ENCODE measurements at places on chromosomes 1 and 21.

DNA sequence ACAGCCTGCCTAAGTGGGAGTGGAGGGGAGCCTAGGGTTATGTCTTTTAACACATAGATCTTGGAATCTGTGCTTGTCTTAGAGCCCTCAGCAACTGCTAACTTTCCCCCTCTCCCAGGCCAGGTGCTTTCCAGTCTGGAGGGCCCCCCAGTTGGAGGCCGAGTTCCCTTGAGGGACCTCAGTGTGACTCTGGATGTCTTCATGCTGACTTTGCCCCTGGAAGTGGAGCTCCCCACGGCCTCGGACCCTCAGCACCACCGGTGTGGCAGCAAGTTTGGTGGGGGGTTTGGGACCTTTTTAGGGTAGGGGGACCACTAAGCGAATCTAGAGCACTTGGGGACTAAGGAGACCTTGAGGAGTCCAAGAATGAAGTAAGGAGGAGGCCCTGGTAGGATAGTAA lies 22.9 kb downstream of the HYI start:
- no peak for DNase-seq

DNA sequence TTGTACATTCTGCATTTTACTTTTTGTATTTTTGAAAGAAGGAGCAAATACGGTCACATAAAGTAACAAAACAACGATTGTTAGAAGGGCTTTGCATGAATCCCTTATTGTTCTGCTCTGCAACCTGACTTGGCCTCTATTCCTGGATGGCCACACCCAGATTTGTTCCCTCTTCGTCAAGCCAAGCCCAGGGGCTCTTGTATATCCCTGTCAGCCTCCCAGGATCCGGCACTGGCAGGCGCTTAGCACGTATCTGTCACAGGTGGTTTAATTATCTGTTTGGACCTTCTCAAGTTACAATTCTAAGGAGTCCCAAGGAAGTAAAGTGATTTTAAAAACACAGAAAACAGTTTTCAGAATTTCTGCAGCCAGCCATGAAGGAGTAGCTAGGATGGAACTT lies 28.0 kb downstream of the CRYAA start:
- no peak for DNase-seq

GRCh38 chr21:36297938-36298572 lies 21.9 kb upstream of the MORC3 start:
- peak; percentile 55 for DNase-seq

GRCh38 chr1:5720936-5721335 lies 271.3 kb downstream of the NPHP4 start:
- DNase-seq, result no peak

DNA sequence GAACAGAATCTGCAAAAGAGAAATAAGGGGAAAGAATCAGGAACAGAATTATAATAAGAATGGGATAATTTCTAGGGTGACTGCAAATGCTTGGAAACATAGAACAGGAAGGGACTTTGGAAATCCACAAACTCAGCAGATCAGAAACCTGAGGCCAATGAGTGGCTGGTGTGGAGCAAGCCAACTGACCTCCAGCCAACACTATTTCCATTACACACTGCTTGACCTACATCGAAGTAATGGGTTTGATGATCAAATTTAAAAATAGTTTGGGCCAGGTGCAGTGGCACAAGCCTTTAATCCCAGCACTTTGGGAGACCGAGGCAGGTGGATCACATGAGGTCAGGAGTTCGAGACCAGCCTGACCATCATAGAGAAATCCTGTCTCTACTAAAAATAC lies 284.9 kb downstream of the GRIK1 start:
- no peak for DNase-seq

GRCh38 chr1:223727541-223727940 lies 15.2 kb downstream of the CAPN2 start:
- no peak for DNase-seq

DNA sequence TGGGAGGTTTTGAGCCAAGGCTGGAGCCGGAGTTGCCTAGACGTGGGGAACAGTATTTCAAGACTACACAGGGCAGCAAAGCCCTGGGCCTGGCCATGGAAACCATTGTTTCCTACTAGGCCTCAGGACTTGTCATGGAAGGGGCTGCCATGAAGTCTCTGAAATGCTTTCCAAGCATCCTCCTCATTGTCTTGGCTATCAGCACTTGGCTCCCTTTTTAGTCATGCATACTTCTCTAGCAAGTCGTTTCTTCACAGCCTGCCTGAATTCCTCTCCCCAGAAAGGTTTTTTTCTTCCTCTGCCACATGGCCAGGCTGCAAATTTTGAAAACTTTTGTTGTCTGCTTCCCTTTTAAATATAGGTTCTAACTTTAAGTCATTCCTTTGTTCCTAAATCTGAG lies 406.6 kb upstream of the TMPRSS15 start:
- no peak for DNase-seq

DNA sequence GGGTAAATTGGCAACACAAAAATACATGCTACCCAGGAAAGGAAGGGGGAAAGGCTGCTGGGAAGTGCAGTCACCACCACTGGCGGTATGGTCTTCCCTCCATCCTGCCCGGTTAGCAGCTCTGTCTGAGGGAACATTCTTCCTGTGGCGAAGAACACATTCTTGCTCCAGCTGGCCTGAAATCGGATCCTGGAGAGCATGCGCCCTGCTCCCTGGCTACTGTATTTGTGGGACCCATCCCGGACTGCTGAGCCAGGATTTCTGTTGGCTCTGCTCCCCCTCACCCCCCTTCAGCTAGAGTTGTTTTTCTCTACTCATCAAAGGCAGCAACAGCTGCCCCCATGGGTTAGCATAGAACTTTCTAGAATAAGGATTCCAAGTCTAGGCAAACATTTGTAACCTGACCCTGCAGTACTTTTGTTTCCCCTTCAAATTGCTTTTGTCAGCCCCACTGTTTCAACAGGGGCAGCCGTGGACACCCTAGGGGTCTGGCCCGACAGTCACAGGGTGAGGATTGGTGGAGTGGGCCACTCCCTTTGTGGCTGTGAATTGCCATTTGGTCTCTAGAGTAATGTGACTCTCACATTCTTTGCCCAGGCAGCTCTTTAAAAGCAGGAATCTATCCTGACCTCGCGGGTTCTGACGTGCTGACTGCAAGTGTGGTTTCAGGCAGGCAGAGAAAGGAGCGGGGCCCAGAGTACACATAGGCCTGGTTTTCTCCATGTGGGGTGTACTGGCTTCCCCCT lies 157.7 kb downstream of the TOMM20 start:
- no peak for DNase-seq

- no peak for DNase-seq
Measured at GRCh38 chr1:3658231-3658615, 5.9 kb downstream of the TP73 start.

DNA sequence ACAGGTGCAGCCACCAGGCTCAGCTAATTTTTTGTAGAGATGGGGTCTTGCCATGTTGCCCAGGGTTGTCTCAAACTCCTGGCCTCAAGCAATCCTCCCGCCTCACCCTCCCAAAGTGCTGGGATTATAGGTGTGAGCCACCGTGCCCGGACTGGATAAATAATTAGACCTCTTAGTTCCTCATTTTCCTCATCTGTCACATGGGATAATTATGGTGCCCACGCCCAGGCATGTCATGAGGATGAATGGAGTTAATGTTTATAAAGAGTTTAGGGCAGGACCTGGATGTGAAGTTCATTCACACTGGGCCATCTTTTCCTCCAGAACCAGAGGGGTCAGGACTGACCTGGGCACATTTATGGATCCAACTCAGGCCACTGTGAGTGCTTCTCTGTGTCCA lies 23.7 kb downstream of the PADI3 start:
- no peak for DNase-seq

DNA sequence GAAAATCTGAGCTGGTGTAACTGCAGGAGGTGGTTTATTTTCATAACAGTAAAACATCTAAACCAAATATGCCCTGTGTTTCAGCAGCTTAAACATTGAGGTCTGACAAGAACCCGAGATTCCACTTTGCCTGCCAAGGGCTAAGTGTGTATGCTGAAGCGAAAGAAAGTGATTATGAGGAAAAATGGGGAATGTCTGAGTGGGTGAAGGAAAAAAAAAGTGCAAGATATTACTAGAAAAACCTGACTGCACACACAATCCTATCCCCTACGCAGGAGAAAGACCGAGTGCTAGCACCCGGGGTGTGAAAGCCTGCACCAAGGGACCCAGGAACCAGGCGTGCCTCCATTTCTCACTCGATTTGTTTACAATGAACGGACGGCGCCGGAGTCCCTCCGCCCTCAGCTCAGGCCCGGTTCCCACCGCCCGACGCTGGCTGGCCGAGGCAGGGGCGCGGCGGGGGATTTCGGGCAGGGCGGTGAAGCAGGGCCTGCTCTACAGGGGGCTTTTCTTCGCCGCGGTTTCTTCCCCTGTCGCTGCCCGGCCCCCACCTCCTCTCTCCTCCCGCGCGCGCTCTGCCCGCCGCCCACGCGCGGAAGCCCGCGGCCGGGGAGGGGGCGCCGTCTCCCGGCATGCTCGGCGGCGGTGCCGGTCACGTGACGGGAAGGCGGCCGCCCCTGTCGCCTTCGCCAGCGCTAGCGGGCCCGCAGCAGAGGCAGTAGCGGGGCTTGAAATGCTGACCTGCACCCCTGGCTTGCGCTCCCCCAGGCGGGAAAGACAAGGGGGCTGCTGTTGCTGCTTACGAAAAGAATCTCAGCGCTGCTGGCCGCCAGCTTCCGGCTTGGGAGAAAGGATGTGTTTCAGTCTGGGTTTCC lies 35.9 kb downstream of the ITPKB start:
- DNase-seq, result peak; percentile 78

GRCh38 chr1:29804181-29804899 lies 568.0 kb downstream of the PTPRU start:
- peak; percentile 9 for DNase-seq

DNA sequence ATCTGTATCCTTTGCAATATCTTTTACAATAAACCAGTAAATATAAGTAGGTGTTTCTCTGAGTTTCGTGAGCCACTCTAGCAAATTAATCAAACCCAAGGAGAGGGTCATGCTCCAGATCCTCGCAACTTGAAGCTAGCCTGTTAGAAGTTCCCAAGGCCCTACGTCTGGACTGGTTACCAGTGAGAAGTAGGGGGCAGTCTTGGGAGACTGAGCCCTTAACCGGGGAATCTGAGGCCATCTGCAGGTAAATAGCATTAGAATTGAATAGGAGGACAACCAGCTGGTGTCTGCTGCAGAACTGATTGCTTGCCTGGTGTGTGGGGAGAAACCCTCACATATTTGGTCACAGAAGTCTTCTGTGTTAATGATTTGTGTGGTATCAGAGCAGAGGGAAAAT lies 190.5 kb downstream of the RYR2 start:
- no peak for DNase-seq

DNA sequence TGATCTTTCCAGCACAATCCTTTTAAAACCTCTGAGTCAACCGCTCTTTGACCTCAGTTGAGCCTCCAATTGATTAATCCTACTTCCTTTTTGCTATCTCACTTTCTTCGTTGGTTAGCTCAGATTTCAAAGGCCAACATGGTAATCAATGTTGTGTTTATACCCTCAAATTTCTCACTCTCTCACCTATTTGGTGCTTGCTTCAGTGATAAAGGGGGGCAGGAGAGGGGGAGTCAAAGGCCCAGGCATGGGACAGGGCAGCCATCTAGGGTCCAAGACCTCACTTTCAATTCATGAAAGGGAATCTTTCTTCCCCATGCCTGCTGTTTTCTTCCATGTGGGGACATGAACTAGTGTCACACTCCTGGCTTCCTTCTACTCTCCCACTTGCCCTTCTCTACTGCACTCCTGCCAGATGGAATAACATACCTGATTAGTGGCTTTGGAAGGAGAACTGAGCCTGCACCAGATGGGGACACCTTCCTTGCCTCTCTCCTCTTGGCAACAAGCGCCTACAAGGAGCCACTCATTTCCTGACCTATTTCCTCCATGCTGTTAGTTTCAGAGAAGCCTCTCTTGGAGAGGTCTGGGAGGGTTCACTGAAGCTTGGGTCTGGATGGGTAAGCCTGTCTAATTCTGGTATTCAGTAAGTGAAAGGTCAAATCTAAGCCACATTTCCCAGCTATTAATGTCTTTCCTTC lies 73.3 kb upstream of the ARHGAP29 start:
- no peak for DNase-seq

- peak; percentile 12 for DNase-seq
Measured at GRCh38 chr1:29519108-29519787, 282.9 kb downstream of the PTPRU start.

GRCh38 chr21:28627691-28628090 lies 365.0 kb downstream of the LTN1 start:
- no peak for DNase-seq

GRCh38 chr1:59580257-59580656 lies 234.5 kb upstream of the HOOK1 start:
- DNase-seq, result no peak

- no peak for DNase-seq
Measured at GRCh38 chr1:108190686-108191416, 9.3 kb downstream of the SLC25A24 start.

DNA sequence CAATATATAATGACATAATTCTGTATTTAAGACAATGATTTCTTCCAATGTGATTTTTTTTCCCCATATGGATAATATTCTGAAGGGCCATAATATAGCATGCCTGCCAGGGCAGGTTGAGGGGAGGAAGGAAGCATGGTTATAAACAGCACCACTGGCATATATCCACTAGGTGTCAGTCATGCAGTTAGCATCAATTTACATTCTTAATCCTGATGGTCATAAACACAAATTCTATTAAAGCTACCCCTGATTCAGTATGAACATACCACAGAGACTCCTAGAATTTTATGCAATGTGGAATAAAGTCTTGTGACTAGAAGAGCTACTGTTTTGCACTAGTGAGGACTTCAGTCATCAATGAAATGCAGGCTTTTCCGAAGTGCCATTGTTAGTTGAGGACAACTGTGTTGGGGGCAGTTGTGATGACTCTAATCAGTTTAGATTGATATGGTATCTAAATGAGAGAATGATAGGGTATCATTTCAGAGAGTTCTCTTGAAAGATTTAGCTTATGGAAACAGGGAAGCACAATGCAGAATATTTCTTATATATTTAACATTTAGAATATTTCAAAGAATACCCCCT lies 342.7 kb upstream of the NR5A2 start:
- DNase-seq, result no peak

- DNase-seq, result no peak
Measured at GRCh38 chr1:204382714-204383083, 23.0 kb upstream of the PLEKHA6 start.

GRCh38 chr1:179034720-179035119 lies 9.0 kb downstream of the FAM20B start:
- no peak for DNase-seq

GRCh38 chr1:39272027-39272797 lies 67.7 kb downstream of the MACF1 start:
- DNase-seq, result no peak

- DNase-seq, result no peak
Measured at GRCh38 chr1:214362188-214362882, 81.4 kb downstream of the SMYD2 start.

- DNase-seq, result no peak
Measured at GRCh38 chr1:24325587-24326449, 6.7 kb downstream of the GRHL3 start.

Measured in liver (tissue), 10 donors.